IMR-90 (cell line): ENCODE measurements at places on chromosomes 4 and X. TPM values are rescaled to one million over a fixed set of nuclear protein-coding genes. Genes with fewer than 3 reads are reported as not detected.

Gene RAB40AL
- 0.28 and 0.36 TPM in 2 replicates for total RNA-seq

Gene OPHN1
- 12.5 and 13.1 TPM in 2 replicates for total RNA-seq

GRCh38 chr4:113825272-113825671, 63.7 kb upstream of the CAMK2D start:
- no peak for DNase-seq

- no peak for DNase-seq
Measured at GRCh38 chrX:101360390-101360789, 11.8 kb upstream of the TIMM8A start.

DNA sequence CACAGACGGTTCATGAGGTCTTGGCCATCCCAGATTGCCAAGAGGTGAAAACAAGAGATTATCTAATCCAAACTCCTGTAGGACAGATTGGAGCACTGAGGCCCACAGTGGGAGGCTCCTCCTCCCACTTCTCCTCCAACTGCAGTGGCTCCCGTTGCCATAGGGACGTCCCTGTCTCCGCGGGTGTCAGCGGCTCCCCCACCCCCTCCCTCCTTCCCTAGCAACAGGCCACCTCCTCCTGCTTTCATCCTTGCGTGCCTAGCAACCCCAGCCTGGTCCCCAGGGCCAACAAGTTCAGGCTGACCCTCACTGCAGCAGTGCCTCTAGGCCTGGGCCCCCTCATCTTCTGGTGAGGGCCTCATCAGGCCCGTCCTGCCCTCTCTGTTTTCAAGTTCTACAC, 6.8 kb upstream of the IQSEC2 start:
- DNase-seq = no peak

DNA sequence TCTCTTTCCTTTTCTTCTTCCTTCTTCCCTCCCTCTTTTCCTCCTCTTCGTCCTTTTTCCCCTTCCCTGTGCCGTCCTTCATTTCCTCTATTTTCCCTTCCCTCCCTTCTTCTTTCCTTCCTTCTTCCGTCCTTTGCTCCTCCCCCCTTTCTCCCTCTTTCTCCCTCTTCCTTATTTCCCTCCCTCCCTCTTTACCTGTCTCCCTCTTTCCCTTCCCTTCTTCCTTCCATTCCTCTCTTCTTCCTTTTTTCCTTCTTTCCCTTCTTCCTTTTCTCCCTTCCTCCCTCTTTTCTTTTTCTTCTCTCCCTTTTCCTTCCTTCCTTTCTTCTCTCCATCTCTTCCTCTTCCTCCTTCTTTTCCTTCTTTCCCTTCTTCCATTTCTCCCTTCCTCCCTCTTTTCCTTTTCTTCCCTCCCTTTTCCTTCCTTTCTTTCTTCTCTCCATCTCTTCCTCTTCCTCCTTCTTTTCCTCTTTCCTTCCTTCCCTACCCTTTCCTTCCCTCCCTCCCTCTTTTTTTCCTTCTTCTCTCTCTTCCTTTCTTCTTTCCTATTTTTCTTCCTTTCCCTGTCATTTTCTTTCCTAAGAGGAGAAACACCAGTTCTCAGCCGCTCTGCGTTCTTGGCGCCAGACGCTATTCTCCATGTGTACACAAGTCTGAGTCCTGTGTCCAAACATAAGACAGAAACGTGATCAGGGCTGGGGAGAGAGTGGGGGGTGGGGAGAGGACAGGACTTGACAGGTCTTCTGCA, 597.1 kb downstream of the MID1IP1 start:
- DNase-seq = no peak

- no peak for DNase-seq
Measured at GRCh38 chrX:48936429-48937053, 17.7 kb upstream of the PIM2 start.
